ENCODE measurements at places on chromosomes 2 and 18. TPM values are rescaled to one million over a fixed set of nuclear protein-coding genes. Genes with fewer than 3 reads are reported as not detected.

Gene IL1F10
- not detected for polyA plus RNA-seq

Gene LDLRAD4
- 13.4 TPM for polyA plus RNA-seq

Gene TUBA4B
- polyA plus RNA-seq, result not detected

Gene ABCG8
- 0.12 TPM for polyA plus RNA-seq

- no peak for DNase-seq
These were observed 166.1 kb downstream of the CBLN2 start for GRCh38 chr18:72378016-72378415.

- DNase-seq, result no peak
These were observed 78.9 kb upstream of the YWHAQ start for GRCh38 chr2:9709539-9710285.

GRCh38 chr2:169258045-169258601 lies 104.2 kb downstream of the LRP2 start:
- DNase-seq, result no peak

DNA sequence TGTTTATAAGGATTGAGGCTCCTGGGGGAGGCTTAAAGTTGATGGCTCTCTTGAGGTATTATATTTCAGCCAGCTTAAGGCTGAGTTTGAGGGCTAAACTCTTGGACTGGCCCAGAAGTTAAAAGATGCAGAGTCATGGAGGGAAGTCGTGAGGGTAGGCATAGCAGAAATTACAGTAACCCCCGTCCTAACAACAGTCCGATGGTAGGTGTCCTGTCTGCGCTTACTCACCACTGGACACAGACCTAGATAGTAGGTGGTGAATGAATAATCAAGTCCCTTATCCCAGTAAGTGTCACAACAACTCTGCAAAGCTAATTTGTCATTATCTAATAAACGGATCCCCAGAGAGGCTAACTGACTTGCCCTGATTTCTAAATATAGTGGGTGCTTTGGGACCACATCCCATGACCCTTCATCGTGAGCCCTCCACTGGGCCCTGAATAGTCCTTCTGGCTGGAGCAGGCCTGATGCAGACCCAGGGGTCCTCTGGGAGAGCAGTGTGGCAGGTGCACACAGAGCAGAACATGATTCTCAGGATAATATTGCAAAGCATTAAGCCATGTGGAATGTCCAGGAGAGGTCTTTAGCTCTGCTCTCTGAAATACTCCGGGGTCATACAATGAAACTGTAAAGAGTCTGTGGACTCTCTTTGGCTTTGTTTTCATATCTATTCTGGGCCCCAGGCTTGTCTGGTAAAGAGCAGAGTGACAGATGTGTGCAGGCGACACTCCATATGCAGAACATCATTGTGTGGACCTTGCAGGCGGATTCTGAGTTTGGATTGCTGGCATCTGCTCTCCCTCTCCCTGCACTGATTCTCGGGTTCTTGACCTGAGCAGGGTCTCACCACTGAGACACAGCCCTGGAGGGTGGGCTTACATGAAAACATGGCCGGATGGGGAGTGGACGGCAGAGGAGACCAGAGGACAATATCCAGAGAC lies 98.1 kb downstream of the RNF144A start:
- no peak for DNase-seq

GRCh38 chr2:68100189-68100588 lies 37.4 kb upstream of the C1D start:
- no peak for DNase-seq

DNA sequence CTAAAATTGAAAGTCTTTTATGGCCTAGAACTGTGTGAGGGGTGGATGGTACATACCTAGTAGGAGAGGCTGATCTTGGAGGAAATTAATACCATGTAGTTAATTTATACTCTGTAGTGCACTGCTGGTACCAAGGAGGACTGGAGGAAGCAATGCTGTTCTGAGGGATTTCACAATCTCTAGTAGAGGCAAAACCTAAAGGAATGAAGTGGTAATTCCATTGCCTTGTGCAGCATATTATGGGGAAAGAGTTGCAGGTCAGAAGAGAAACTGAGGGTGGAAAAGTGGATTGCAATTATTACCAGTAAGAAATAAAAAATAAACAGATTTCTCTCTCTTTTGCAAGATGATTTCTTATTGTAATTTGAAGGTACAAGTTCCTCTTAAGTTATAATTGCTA lies 2.2 kb downstream of the ABI2 start:
- DNase-seq, result no peak

GRCh38 chr2:186477790-186478189 lies 8.3 kb upstream of the ZC3H15 start:
- DNase-seq, result no peak

DNA sequence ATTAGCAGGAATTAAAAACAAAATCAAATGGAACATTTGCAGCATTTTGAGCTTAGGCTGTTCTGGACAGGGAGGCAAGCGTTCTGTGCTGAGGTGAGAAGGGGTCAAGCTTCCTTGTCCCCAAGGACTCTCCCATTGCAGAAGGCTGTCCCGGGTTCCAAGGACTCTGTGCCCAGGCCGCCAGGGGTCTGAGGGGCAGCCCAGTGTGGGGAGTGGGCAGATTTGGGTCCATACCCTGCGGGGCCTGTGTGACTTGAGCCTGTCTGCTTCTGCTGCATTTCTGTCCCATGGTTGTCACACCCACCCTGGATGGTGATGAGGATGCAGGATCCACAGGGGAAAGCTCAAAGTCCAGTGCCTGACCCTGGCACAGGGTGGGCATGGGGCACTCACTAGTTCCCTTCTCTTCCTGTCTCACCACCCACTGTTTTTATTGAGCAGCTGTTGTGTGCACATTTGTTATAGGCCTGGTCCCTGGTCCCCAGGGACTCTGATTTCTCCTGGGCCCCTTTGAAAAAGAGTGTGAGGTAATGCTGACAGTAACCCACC lies 211.4 kb upstream of the HS6ST1 start:
- no peak for DNase-seq

- DNase-seq, result peak; percentile 58
These were observed at the start of gene MTA3 for GRCh38 chr2:42568401-42569115. Gene MTA3, plus strand, starts transcription at chr2:42568632. Its CDS starts 114 bp downstream, at chr2:42568746.

- DNase-seq, result no peak
These were observed 197.9 kb downstream of the PDE11A start for GRCh38 chr2:177874686-177875085.

DNA sequence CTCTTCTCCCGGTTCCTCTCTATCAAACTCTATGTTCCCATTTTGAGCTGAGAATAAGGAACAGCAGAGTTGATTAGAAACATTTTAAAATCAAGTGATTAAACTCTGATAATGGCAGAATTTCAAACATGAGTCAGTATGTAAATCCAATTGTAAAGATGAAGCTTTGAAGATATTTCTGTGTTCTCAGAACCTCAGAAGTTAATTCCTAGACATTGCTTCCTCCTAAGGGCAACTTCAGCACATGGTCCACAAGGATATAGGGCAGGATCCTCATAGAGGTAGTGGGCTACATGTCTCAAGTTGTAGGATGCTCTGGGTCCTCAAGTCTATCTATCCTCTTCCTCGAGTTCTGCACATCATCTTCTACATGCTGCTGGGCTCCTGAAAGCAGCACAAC lies 46.3 kb downstream of the QPCT start:
- no peak for DNase-seq

DNA sequence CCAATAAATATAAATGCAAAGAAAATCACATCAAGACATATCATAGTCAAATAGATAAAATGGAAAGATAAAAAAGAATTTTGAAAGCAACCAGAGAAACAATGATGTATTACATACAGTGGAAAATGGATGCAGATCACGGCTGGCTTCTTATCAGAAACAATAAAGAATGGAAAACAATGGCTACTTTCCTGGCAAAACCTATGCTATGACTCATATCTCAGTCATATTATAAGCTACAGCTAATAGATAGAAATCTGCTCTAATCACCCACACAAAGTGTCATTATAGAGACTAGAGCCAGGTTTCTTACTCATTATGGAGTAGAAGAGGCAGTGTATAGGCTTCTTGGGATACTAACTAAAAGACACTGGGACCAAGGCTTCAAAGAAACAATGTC lies 93.5 kb upstream of the TACR1 start:
- no peak for DNase-seq
